ENCODE measurements at places on chromosomes 6 and 20.

- DNase-seq: no peak
Observed at GRCh38 chr6:17172836-17173470, 71.1 kb downstream of the STMND1 start.

DNA sequence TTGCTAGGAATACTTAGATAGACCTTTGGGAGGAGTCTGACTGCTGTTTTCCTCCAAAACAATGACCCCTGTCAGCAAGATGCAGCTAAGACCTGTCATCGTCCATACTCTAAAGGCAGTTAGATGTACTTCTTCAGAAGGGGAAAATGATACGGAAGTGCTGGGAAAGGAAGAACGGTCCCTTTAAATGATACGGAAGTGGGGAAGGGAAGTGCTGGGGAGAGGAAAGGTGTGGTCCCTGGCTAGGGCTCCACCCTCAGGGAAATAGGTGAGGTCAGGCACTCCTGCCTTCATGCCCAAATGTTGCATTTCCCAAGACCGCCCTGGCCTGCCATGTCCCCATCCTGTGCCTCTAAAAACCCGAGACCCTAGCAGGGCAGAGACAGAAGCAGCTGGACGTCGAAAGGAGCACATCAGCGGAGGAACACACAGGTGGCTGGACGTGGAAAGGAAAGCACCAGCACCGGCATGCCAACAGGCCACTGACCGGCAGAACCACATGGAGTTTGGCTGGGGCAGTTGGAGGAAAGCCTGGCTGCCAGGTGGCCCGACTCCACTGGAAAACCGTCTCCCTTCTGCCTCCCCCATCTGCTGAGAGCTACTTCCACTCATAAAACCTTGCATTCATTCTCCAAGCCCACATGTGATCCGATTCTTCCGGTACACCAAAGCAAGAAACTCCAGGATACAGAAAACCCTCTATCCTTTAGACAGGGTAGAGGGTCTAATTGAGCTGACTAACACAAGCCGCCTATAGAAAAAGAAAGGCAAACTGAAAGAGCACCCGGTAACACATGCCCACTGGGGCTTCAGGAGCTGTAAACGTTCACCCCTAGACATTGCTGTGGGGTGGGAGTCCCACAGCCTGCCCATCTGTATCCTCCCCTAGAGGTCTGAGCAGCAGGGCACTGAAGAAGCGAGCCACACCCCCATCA, 94.6 kb downstream of the FAXC start:
- DNase-seq: no peak

DNA sequence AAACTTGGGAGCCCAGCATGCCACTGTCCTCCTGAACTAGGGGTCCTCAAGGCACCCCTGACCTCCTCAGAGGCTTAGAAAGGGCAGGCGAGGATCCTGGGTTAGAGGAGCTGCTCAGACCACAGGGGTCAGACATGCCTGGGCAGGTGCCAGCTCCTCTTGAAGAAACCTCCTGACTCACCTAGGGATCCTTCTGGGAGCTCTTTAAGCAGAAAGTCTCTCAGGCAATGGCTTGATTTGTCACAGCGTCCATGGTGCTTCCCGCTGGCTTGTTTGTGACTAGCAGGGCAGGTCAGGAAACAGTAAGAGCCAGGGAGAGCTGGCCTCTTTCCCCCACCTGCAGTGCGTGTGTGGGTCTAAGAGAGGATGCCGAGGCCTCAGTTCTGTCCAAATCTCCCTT, 174.5 kb upstream of the SNX9 start:
- DNase-seq: no peak

- DNase-seq: no peak
Observed at GRCh38 chr6:68876792-68877493, 241.9 kb downstream of the ADGRB3 start.

- DNase-seq: no peak
Observed at GRCh38 chr6:80437221-80437620, 330.8 kb downstream of the BCKDHB start.

- DNase-seq: no peak
Observed at GRCh38 chr6:67676892-67677291, 958.2 kb upstream of the ADGRB3 start.

DNA sequence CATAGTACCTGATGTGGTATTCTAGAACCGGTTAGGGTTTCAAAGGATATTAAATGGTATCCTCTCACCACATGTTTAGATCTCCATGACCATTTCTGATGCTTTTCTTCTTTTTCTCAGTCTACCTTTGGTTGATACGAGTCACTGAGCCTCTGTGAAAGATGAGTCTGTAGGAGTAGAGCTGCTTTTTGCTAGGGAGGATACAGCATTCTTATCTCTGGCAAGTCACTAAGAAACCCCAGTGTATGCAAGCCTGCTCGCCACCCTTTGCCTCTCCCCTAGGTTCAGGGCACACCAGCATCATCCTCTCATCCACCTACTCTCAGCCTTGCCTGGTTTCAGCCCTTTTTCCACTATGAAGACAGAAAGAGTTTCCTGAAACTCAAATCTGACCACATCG, 89.9 kb downstream of the MTFR2 start:
- no peak for DNase-seq

DNA sequence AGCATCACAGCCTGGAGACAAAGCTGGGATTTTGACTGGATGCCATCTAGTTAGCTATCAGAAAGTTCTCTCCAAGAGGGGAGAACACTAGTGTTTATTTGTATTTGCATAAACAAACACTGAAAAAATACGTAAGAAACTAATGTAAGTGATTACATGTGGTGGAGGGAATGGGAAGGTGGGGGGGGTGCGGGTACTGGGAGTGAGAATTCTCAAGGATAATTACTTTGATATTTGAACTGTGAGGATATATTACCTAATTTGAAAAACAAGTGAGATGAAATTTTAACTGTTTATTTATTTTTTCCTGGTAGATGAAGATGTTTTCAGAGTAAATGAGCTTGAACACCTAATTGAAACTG, 54.7 kb downstream of the VEGFA start:
- DNase-seq: no peak

DNA sequence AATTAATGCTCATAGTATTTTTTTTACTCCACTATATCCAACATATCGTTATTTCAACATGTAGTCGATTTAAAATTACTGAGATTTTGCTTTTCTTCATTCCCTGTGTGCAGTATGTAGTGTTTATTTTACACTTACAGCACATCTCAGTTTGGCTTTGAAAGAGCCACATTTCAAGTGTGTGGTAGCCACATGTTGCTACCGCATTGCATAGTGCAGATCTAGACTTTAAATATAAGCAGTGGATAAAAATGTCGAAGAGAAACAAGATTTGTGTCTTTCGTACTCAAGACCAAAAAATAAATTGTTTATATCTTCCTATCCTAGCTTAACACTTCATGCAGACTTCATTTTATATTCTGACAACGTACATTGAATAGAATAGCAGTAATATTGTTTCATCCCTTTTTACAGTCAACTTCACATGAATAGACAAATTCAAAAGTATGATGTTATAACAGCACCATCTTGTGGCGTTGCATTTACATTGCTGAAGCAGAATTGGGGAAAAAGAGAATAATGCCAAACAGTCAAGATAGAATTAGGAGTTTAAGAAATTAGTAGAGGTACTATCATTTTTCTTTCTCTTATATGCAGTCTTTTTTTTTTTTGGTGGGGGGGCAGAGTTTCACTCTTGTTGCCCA, 29.9 kb downstream of the FBXO5 start:
- no peak for DNase-seq

GRCh38 chr20:53513489-53514298, 79.9 kb downstream of the ZNF217 start:
- no peak for DNase-seq

All from CD4-positive, alpha-beta T cell treated with Interleukin-6 for 4 hours (primary cell).